ENCODE measurements at places on chromosomes 13 and 19.

- DNase-seq: no peak
Observed at GRCh38 chr13:112397108-112397507, 21.0 kb downstream of the SPACA7 start.

DNA sequence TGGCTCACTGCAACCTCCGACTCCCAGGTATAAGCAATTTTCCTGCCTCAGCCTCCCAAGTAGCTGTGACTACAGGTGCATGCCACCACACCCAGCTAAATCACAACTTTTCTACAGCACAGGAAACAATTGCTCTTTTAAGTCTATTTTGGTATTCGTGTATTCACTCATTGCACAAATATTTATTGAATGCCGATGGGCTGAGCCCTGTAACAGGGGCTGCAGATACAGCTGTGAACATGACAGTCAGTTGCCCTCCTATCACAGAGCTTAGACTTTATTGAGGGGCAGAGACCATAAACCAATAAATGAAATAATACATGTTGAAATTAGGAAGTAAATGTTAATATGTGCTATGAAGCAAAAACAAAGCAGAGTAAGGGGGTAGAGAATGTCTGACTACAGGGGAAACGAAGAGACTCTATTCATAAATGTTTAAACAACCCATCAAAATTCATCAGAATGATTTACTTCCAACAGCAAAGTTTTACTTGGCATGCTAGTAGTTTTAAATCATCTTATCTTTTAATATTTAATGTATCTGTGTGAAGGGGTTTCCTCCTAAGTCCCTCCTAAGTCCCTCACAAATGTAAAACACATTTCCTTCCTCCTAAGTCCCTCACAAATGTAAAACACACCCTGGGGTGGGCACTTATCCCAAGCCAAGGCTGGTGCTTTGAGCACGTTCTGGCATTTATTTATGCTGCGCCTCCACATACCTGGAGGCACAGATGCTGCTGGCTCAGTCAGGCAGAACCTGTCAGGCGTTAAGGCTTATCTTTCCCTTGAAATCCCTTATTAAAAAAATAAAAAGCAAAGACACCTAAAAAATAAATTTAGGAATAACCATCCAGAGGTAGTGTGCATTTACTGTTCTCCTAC lies 140.8 kb downstream of the MIPEP start:
- no peak for DNase-seq

DNA sequence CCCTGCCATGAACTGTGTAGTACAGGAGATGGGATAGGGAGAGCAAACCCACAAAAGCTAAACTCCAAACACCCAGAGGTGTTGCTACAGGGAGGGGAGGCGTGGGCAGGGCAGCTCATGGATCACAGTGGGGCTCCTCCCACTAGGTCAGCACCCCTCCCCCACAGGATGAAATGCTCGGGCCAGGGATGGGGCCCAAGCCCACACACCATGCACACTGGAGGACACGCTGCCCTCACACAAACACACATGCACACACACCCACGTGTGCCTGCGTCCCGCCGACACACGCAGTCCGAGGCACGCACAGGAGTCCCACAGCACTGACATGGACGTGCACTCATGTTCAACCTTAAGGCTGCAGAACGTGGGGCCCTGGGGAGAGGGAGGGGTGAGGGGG lies 6.0 kb upstream of the CCNP start:
- no peak for DNase-seq

GRCh38 chr19:10688545-10689280 lies 12.5 kb upstream of the QTRT1 start:
- no peak for DNase-seq

DNA sequence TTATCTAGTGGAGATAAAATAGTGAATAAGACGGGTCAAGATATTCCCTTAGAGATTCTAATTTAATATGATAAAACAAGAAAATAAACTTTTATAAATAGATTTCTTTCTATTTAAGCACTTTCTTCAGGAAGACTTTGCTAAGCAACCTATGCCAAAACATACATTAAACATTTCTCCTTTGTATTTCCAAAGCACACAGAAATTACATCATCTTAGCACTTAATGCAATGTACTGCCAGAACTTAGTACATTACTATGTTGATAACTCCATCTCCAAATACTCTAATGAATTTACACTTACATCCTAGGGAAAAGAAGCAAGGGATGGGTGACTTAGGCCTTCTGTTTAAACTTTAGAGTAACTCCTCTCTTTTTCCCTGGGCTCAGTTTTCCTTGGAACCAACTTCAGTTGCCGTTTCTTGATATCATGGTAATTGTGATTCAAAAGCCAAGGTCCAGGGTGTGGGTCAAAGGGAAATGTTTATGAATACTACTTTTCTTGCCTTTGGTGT lies 322.6 kb upstream of the PCDH20 start:
- DNase-seq: no peak

DNA sequence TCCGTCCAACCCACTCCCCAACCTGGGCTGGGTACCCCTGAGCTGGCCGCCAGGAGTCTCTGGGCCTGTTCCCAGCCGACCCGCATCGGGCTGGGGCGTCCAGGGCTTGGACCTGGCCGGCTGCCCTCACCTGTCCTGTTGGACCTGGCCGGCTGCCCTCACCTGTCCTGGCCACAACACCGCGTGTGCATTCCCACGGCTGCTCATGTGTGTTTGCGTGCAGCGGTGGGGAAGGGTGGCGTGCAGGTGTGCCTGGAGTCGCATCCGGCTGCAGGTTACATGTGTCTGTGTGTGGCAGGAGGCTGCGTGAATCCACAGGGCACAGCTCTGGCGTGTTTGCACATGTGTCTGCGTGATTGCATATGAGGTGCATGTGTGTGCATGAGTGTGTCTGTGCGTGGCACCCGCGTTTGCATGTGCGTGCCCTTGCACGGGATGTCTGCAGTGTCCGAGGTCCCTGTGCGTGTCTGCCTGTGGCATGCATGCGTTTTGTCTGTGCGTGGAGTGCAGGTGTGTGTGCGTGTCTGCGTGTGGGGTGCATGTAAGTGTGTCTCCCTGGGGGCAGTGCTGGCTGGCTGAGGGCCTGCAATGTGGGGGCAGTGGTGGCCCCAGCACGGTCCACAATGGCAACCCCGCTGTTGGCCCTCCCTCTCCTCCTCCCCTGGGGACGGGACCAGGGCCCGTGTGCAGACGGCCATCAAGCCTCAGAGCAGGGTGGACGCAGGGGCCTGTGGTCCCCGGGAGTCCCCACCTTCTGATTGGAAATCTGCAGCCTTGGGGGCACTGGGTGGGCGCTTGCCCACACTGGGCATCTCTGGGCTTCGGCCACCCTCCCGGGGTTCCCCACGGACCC lies 3.4 kb downstream of the EFNA2 start:
- peak; percentile 20 for DNase-seq

DNA sequence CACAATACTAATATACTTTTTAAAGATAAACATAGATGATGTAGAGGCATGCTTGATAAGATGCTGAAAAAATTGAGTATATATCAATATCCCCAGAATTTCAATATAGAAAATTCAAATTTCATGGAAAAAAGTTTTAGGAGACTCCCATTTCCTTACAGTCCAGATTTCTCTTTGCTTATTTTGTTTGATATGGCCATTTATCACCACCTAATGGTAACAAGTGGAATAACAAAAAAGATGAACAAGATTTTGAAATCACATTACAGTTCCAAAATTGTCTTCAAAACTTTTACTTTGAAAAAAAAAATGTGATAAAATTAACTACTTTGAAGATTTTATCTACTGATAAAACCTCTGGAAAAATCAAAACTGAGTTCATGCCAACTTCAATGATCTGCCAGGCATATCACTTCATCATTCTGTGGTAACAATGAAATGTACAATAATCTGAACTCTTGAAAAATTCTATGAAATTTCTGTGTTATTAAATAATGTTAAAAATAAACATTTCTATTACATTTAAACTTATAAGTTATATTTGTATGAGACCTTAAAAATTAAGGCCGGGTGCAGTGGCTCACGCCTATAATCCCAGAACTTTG lies 17.5 kb downstream of the MIPEP start:
- no peak for DNase-seq

GRCh38 chr13:93420887-93421286 lies 194.3 kb downstream of the GPC6 start:
- DNase-seq: peak; percentile 27

- DNase-seq: no peak
Observed at GRCh38 chr19:11485245-11485837, 4.5 kb upstream of the ELAVL3 start.

DNA sequence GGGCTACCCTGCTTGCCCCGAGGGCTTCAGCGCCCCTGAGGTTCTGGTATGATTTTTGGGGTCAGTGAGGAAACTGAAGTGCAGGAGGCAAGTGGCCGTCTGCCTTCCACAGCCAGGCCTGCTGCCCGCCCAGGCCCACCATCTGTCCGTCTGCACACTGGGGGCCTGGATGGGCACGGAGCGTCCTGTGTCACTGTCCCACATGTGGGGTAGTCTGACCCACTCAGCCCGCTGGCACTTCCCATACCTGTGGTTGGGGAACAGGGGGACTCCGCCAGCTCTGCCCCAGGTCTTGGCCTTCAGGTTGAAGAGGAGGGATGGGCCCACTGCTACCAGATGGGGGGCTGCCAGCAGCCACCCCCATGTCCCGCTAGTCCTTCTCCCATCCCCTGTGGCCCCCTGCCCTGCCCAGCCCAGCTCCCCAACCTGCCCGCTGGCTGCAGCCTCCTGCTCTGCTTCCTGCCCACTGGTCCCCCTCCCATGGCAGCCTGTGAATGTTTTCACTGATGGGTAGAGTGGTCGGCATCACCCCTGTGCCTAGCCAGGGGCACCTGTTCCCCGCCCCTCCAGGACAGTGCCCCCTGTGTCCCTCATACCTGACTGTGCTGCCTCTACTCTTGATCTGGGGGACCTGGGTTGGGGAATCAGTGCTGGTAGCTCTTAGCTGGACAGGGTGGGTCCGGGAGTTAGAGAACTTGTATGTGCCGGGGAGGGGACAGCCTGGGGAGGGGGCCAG lies 9.5 kb downstream of the PIAS4 start:
- DNase-seq: no peak

GRCh38 chr13:97223711-97224541 lies 1.8 kb downstream of the MBNL2 start:
- DNase-seq: peak; percentile 43

DNA sequence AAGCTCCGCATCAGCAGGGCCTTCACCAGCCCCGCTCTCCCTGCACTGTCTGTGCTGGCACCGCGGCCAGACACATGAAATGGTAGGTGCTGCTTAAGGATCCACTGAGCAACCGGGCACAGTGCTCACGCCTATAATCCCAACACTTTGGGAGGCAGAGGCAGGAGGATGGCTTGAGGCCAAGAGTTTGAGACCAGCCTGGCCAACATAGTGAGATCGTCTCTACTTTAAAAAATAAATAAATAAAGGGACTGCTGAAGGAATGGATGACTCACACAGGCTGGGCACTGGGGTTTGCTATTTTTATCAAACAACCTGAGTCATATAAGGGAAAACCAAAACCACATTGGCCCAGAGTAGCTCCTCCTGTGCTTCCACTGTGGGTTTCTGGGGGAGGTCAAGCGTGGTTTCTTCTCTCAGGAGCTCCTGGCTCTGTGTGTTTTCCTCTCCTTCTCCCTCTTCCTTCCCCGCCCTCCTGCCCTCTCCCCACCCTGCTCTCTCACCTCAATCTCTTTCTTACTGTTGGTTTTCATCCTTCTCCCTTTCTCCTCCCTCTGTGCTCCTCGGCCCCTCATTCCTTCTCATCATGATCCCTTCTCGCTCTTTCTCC lies 21.3 kb downstream of the VRK3 start:
- DNase-seq: no peak

Measured in glutamatergic neuron (in vitro differentiated cells).